ENCODE measurements at places on chromosomes 11 and 22.

GRCh38 chr11:90784241-90784814 is 561.5 kb upstream of the CHORDC1 start:
- no peak for DNase-seq

DNA sequence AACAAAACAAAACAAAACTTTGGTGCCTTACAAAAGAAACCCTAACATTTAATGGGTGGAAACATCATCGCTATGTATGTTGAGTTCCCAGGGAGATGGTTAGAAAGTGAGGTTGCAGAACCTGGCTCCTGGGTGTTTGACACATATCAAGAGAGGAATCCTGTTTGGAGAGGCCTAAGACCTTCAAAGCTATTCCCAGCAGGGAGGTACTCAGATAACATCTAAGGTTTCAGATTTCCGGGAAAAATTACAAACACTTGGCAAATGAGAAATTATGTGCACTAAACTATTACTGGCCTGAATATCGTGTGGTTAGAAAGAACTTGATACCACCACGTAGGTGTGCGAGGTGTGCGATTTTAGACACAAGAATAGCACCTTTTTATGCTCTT is 18.5 kb downstream of the TRIM5 start:
- no peak for DNase-seq

GRCh38 chr11:21121991-21122390 is 452.6 kb downstream of the NELL1 start:
- no peak for DNase-seq

DNA sequence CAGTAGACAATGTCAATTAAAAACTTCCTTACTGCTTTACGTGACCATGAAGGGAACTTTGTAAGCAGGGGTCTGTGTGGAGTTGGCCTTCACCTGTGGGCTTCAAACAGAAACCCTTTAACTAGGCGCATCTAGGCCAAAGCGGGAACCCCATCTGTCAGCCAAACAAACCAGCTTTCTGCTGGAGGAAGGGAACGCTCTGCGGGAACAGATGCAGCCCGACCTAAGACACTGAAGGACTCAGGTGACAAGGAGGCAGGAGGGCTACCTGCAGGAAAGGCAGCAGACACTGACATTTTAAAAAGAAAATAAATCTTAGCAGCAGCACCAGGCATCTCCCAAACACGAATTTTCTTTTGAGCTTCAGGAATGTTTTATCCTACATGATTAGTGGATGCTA is 78.4 kb downstream of the CADM1 start:
- DNase-seq: no peak

DNA sequence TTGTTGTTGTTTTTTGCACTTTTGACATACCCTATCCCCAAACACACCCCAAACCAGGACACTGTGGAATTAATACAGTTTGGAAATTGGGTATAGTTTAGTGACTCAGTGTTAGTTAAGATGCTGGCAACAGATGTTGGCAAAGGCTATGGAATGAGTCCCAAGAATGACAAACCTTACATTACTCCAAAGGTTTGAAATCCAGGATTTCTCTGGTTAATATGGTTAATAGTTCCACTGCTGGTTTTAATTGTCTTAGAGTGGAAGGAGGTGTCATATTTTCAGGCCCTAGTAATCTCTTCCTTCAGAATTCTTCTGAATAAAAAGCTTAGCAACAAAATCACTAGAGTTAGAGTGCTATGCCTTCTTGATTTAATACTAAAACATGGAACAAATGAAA is 775 bp downstream of the LPXN start:
- no peak for DNase-seq

GRCh38 chr22:46381142-46381541 is 45.6 kb downstream of the TRMU start:
- DNase-seq: no peak

- no peak for DNase-seq
Observed at GRCh38 chr11:124602193-124602592, 9.0 kb upstream of the PANX3 start.

- no peak for DNase-seq
Observed at GRCh38 chr11:29320196-29320595, 696.6 kb downstream of the KCNA4 start.

DNA sequence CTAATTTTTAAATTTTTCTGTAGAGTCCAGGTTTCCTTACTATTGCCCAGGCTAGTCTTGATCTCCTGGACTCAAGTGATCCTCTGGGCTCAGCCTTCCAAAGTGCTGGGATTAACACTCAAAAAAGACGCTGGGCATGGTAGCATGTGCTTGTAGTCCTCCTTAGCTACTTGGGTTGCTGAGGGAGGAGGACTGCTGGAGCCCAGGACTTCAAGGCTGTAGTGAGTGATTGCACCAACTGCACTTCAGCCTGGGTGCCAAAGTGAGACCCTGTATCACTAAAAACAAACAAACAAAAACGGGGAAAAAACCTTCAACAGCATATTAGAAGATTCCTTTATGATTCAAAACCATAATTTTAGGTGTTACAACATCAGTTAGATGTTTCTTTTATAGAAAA is 44.6 kb downstream of the RSF1 start:
- DNase-seq: no peak

DNA sequence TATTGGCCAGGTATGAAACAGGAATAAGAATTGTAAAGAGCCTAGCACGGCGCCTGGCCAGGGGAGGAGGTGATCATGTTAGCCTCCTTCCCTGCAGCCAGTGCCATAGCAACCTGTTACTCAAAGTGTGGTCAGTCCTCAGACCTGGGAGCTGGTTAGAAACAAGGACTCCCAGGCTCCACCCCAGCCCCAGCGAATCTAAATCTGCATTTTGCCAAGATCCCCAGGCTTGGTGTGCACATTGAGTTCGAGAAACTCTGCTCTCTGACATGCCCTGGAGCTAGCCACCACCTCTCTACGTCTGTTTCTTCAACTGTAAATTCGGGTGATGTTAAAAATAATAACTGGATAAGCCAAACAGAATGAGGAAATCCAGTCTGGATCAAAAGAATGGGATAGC is 56.1 kb upstream of the ALX4 start:
- DNase-seq: no peak

- no peak for DNase-seq
Observed at GRCh38 chr22:49369726-49370626, 457.7 kb downstream of the BRD1 start.

GRCh38 chr11:33747979-33748378 is 11.8 kb upstream of the CD59 start:
- DNase-seq: no peak

GRCh38 chr11:34855754-34856095 is 60.5 kb downstream of the APIP start:
- no peak for DNase-seq

GRCh38 chr11:91248199-91248807 is 976.3 kb upstream of the FAT3 start:
- no peak for DNase-seq

DNA sequence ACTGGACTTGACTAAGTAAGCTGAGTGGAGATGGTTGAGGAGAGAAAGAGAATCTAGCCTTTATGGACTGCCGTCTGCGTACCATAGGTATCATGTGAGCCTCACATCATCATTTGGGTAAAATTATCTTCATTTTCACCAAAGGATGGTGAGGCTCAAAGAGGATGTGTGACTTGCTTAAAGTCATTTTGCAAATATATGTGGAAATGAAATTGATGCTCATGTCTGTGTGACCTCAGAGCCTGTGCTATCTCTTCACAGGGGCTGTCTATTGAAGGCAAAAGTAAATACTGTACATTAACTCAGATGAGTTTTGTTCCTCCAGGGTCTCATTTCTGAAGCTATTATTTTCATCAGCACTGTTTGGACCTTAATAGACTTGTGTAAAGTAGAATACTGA is 83.3 kb upstream of the ALKBH3 start:
- DNase-seq: no peak

GRCh38 chr22:30217698-30218560 is 28.6 kb downstream of the LIF start:
- no peak for DNase-seq

DNA sequence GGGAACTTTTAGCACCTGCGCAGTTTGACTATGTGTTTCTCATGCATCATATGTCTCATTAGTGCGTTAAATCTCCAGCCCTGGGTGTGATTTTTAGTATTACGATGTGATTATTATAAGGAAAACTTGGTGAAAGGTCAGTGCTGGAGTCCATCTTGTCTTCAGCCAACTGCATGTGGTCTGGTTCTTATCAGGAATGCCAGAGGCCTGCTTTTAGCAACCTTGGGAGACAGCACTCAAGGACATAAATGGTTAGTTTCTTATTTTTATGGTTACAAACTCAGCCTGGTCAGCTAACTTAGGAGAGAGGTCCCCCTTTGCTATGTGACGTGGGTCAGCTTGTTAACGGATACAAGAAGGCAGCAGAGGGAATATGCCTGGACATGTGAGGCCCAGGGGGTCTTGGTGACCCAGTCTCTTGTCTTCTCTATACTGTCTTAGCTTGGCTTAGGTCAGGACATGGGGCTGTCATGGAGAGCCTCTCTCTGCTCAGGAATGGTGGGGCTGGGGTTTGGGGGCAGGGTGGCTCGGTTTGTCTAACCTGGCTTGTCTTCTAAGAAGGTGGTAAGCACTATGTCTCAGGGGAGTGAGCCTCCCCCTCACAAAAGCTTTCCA is 21.5 kb downstream of the KCTD21 start:
- no peak for DNase-seq

DNA sequence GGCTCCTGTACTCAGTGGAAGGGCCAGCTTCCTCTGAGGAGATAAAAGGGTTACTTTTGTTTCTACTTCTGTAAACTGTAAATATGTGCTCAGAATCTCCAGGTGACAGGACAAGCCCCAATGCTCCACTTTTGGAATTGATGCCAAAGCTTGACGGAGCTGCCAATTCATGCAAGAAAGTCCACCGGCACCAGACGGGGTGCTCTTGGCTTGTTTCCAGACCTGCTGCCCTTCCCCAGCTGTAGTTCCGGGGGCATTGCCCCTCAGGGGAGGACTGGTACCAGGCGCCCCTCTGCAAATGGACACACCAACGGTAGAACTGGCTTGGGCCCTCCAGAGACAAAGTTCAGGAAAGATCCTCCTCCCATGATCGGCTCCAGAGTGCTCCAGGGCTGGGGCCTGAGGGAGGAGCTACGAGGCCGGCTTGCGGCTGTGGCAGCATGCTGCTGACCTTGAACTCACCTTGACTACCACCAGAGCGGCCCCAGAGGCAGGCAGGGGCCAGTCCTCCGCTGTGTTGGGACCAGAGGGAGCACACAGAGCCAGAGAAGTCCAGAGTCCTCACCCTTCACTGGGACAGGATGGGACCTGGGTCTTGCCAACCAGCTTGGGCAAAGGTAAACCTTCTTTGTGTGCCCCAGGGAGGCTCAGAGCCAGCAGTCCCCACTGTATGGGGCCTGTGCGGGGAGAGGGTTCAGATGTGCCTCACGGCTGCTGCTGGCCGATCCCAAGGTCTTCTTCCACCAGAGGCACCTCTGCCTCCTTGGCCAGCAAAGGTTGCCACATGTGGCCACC is 17.8 kb upstream of the OAF start:
- DNase-seq: no peak

DNA sequence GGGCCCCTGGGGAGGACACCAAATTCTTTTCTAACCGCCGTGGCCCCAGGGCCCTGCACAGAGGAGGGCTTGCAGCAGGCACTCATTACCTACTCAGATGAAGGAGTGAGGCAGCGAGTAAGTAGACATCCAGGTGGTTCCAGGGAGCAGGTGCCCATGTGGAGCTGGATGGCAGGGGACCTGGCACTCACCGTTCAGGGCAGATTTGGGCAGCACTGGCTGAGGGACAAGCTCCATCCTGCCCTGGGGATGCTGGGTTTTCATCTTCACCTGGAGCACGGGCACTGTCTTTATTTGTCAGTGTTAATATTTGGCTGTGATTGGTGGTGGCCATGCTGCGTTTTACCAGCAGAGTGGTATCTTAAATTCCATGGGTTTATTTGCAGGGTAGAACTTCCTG is 1182.7 kb downstream of the BRD1 start:
- no peak for DNase-seq

DNA sequence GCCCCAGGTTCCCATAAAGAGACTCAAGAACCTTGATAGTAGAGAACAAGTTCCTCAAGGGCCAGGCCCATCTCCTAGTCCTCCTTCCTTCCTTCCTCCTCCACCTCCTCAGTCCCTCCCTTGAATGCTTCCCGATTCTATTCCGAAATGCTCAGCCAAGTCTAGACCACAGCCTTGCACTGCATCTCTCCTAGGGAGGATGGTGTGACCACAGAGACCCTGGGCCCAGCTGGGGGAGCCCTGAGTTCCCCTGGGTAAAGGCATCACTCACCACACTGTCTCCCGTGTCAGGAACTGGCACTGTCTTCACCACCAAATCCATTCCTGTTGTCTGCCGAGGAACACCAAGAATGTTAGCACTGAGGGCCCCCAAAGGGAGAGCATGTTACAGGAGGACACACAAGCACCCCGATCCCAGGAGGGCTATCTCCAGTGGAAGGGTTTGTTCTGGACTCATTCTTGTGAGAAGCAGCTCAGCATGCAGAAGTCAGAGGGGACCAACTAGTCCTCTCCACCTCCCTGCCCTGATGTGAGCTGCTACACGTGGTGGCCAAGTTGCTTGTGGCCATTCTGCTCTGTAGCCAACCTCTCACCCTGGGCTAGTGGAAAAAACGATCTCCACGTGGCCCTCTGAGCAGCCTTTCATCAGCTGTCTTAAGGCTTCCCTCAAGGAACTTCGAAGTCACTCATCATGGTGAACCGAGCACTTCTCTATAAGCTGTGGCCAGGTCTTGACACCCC is 8.7 kb downstream of the IFT27 start:
- no peak for DNase-seq

GRCh38 chr11:60927600-60927999 is 3.3 kb downstream of the TMEM132A start:
- no peak for DNase-seq

- DNase-seq: no peak
Observed at GRCh38 chr11:45902452-45903380, 4.4 kb downstream of the FREY1 start.

DNA sequence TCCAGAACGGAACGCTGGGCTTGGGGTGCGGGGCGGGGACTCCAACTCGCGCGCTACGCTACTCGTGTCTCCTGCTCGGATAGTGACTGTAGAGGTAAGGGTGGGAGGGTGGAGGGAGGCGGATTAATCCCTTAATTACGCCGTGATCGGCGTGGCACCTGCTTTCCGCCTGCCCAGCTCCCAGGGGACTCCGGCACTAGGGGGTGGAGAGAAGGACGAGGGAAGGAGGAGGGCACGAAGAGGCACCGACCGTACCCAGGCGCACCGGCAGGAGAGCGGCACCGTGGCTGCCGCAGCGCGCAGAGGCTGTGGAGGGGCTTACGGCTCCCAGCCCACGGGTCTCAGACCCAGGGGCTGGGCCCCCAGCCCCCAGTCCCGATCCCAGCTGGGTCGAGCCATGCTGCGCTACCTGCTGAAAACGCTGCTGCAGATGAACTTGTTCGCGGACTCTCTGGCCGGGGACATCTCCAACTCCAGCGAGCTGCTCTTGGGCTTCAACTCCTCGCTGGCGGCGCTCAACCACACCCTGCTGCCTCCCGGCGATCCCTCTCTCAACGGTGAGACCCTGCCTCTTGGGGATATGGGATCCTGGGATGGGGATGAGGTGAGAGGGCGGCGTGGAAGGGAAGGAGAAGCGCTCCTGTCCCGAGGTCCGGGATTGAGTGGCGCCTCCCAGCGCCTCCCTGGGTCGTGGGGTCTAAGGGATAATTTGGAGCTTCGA is at the start of gene ROBO3:
Gene ROBO3 (plus strand): TSS at position 252 of the 721 bp plus-strand sequence. CDS start 146 bp downstream, at position 398.
- DNase-seq: no peak

Data from activated CD8-positive, alpha-beta memory T cell treated with anti-CD3 and anti-CD28 coated beads for 1 hour (primary cell).